Stimulated activated CD4-positive, alpha-beta T cell treated with anti-CD3 and anti-CD28 coated beads, Interleukin-12 subunit alpha, Interleukin-12 subunit beta, amount 100 ng/mL, for 24 hours (primary cell): ENCODE measurements at places on chromosomes 5 and 9.

- no peak for DNase-seq
Observed at GRCh38 chr5:30039379-30039778, 1154.1 kb upstream of the CDH6 start.

DNA sequence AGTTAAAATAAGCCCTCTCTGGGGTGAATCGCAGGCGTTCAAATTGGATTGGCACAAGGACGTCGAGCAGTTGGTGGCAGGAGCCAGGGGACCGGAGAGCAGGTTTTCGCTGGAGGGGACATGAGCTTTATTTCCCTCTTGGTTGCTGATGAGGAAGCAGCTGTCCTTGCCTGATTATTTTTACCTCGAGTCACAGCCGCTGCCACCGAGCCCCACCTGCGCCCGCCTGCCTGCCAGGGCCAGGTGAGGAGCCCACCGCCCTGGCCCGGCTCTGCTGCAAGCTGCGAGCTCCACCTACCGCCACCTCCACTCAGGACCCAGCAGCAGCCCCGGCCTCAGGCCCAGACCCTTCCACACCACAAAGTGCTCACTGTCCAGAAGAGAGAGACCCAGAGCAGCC lies 9.0 kb upstream of the ADGRD2 start:
- no peak for DNase-seq

GRCh38 chr9:31034311-31034710 lies 1350.1 kb upstream of the ACO1 start:
- no peak for DNase-seq

- no peak for DNase-seq
Observed at GRCh38 chr5:33059081-33059480, 348.0 kb downstream of the NPR3 start.

DNA sequence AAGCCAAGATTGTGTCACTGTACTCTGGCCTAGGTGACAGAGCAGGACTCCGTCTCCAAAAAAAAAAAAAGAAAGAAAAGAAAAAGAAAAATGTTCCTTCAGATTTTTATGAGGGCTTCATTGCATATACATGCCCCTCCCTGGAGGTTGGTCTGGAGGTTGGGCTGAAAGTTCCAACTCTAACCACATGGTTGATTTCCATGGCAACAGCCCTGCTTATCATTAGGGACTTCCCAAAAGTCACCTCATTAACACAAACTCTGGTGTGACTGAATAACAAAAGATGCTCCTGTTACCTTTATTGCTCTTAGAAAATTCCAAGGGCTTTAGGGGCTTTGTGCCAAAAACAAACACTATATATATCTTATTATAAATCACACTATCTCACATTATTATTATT lies 113.8 kb downstream of the TMC1 start:
- no peak for DNase-seq

DNA sequence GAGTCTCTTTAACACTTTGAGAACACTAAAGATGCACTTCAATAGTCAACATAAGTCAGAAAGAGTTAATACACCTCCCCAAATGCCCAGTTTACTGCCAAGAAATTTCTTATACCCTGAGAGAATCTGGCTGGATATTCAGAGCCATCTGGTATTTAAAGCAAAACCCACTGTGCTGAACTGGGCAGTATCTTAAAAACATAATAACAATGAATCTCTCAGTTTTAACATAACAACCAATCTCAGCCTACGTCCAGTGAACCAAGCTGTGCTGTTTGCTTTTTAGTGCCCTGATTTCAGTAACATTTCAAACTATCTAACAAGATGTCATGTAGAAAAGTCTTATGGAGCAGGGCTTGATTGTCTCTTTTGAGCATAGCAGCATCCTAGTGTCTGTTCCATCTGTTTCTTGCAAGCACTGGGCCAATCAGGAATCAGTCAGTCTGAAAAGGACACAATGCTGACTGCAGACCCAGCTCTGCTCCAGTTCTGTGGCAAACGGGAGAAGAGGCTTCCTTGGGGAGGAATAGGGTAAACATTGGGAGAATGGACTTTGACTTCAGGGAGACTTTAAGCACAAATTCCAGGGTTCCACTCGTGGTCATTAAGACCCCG lies 43.6 kb upstream of the FAM81B start:
- DNase-seq = no peak

- no peak for DNase-seq
Observed at GRCh38 chr5:169950333-169950732, 30.0 kb downstream of the INSYN2B start.

- DNase-seq = no peak
Observed at GRCh38 chr5:14900693-14901461, 29.3 kb upstream of the ANKH start.

GRCh38 chr9:93107151-93107824 lies 11.3 kb downstream of the CARD19 start:
- DNase-seq = no peak

DNA sequence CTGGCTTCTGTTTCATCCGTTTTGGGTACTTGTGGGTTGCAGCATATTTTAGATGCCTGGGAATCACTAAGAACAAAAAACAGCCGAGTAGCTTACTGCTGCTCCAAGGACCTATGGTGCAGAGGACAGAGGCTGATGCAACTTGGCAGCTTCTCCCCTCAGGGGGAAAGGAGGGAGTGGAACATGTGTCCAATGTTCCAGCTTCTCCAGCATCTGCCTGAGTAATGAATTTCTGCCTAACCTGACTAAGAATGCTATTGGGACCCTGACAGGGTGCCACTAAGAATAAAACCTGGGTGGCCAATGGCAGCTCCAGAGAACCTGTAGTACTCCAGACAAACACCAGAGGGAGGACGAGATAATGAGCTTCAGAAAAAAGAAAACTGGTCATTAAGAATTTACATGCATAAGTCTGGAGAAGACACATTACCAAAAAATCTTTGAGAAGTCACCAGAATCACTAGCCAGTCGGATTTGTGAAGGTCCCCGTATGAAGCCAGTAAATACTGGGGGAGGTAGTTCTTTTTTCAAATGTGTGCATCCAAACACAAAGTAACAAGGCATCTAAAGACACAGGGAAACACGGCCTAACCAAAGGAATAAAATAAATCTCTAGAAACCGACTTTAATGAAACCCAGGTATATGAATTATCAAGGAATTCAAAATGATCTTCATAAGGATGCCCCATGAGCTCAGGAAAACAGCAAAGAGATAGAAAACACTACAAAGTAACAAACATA lies 293.5 kb downstream of the HINT1 start:
- peak; percentile 15 for DNase-seq

GRCh38 chr5:97888439-97888838 lies 705.4 kb upstream of the RIOK2 start:
- no peak for DNase-seq

GRCh38 chr9:127877566-127877998 lies at the start of gene AK1:
Gene AK1, minus strand, starts transcription at chr9:127877675. Its CDS starts 3,058 bp downstream, at chr9:127874617.
- DNase-seq = no peak

GRCh38 chr9:8332871-8333270 lies 533.3 kb upstream of the DMAC1 start:
- DNase-seq = no peak

GRCh38 chr9:76652894-76653293 lies 111.3 kb upstream of the PCA3 start:
- no peak for DNase-seq

GRCh38 chr9:73116031-73116430 lies 35.6 kb upstream of the ANXA1 start:
- no peak for DNase-seq

GRCh38 chr9:125038166-125038565 lies 97.3 kb upstream of the GOLGA1 start:
- DNase-seq = no peak

- no peak for DNase-seq
Observed at GRCh38 chr5:10622810-10623209, 58.9 kb downstream of the ANKRD33B start.

- DNase-seq = no peak
Observed at GRCh38 chr9:97366889-97367288, 45.0 kb upstream of the TDRD7 start.

DNA sequence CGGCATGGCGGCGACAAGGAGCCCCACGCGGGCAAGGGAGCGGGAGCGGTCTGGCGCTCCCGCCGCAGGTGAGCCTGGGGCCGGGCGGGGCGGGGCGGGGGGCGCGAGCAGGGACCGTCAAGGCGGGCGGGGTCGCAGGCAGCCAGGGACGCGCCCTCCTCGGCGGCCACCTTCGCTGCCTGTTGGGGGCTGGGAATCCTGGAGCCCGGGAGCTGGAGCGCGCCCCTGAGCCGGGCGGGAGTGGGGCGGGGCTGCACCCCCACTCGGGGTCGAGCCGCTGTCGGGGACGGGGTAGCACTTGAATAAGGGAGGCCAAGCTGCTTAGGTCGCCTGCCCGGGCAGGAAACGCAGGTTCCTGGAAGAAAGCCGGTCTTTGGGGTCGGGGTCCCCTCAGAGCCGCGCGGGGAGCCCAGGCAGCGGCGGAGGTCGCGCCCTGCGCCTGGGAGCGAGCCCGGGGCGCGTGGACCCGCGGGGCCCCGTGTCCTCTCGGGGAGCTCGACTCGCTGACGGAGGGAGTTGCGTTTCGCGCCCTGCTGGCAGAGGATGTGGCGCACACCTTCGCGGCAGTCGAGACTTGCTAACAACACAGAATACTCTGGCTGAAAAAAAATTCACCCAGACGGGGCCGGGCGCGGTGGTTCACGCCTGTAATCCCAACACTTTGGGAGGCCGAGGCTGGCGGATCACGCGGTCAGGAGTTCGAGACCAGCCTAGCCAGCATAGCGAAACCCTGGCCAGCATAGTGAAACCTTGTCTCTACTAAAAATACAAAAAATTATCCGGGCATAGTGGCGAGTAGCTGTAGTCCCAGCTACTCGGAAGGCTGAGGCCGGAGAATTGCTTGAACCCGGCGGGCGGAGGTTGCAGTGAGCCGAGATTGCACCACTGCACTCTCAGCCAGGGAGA lies 552 bp downstream of the OTULINL start:
- DNase-seq = peak; percentile 67

- DNase-seq = no peak
Observed at GRCh38 chr9:6171667-6172066, 43.9 kb upstream of the IL33 start.

DNA sequence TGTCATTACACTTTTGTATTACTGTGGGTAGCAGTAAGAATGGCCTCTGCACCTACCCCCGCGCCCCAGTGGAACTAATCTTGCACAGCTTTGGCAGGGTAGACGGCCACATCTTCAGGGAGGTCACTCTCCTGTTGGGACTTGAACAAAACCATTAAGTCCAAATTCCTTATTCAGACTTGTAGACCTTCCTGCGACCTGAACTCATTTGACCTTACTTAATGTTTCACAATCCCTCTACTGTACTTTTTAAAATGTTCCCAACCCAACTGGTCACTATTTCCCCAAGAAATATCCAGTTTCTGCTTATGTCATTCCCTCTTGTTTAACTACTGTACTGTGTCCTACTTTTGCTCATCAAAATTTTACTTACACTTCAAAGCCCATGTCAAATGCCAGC lies 5.3 kb upstream of the FAM120AOS start:
- DNase-seq = no peak

DNA sequence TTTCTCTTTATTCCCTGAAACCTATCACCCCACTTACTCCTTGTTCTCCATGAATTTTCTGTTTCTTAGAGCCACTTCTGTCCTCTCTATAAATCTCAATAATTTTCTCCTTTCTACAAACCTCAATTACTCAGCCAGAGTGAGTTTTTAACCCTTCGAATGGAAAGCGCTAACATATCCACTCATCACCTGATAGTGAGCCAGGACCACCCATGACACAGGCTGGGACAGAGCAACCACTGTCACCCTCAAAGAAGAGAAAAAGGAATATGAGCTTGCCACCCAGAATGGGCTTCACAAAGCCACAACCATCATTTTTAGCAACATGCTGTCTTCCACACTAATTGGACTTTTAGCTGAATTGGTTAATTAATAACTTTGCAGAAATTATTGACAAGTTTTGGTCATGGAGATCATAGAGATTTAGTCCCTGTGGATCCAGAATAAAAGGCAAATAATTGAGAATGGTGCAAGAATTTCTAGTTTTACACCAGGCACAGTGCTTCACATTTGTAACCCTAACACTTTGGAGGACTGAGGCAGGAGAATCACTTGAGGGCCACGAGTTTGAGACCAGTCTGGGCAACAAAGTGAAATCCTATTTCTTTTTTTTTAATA lies 32.1 kb upstream of the SELENOP start:
- DNase-seq = no peak

DNA sequence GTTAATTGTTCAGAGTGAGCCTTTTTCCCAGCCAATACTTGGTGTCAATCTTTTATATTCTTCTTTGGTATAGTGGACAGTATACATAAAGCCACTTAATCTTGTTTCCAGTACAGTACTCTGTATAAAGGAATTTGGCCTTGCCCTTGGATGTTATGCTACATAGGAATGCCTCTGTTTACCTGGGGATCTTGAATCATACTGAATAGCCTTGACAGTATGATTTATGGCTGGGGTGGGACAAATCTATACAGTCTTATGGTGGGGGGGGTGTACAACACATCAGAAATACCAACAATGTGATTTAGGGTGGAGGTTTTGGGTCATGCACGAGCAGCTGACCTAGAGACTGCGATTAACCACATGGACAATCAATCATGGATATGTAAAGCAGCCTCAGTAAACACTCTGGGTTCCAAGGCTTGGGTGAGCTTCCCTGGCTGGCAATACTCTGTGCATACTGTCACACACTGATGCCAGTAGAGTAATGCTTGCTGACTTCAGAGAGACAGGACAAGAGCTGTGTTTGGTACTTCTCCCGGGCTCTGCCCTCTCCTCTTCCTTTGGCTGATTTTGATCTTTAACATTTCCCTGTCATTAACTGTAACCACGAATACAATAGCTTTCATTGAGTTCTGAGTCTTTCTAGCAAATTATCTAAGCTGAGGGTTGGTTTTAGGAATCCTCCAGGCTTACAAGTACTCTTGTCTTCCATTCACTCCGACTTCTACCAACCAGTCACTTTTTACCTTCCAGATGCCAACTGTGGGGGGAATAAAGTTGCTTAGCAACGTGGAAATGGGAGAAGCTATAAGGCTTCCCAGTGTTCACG lies 84.6 kb downstream of the IARS1 start:
- DNase-seq = no peak

- no peak for DNase-seq
Observed at GRCh38 chr9:33161011-33161588, 6.0 kb downstream of the B4GALT1 start.

- no peak for DNase-seq
Observed at GRCh38 chr5:7728076-7728475, 122.9 kb downstream of the CFAP90 start.

- DNase-seq = no peak
Observed at GRCh38 chr5:73436535-73437100, 12.0 kb downstream of the FOXD1 start.

- DNase-seq = no peak
Observed at GRCh38 chr5:158384535-158385481, 525.9 kb upstream of the CLINT1 start.

DNA sequence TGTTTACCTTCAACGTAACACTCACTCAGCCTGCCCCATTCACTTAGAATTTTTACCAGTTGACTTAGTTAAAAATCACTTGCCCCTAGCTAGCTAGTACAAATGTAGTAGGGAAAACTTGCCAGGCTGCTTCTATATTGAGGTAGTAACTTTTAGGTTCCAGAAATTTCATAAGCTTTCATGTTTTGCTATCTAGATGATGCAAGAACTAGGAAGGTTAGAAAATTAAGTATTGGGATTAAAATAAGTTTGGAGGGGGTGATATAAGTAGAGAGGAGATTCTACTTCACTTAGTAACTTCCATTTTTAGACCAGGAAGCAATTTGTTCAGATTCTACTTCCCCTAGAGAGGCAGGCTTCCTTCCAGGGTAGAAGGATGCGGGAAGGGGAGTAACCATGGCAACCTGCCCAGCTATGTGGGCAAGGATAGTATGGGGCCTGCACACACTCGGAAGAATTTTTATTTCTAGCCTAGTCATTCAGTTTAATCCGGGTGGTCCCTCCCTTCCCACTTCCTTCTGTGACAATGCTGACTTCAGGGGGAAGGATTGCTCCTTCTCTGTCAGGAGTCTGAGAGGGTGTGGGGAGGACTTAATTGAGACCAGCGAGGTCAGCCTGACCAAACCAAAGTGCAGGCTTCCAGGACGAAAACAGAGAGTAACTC lies 4.2 kb downstream of the DAB2 start:
- DNase-seq = no peak
